Hepatic stellate cell (primary cell): ENCODE measurements at places on chromosomes 2 and 18.

GRCh38 chr2:188345020-188345419, 53.3 kb downstream of the GULP1 start:
- DNase-seq, result no peak

DNA sequence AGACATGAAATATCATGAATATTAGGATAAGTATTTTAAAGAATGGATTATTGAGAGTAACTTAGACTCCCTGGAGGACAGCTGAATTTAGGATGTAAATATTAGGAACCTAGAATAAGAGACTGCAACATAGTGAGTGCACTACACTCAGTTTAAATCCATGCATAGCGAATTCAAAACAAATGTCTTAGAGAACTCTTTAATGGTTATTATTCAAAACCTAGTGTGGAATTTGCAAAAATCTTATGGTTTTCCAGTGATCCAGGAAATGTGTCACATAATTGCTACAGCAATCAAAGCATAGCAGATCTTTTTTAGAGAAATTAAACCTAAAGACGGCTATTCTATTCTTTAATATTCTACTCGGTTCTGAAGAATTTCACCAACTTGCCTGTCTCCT, 239.0 kb downstream of the TMX3 start:
- DNase-seq, result no peak

DNA sequence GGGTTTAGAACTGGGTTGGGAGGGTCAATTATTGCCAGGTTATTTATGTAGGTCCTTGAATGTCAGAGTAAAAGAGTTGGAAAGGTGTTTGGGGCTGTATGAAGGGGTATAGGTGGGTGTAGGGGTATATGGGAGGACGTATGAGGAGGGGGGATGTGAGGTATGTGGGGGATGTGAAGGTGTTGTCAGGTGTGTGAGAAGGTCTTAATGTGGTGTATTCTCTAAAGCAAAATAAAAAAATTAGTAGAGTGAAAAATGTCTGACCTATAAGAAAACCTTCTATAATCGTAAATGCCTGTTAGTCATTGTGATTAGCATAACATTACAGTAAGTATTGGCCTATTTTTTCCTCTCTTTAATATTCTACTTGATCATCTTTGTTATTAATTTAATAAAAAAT, 25.1 kb downstream of the ACVR2A start:
- DNase-seq, result no peak

- no peak for DNase-seq
Observed at GRCh38 chr2:176137906-176138305, 8.4 kb downstream of the HOXD8 start.

- no peak for DNase-seq
Observed at GRCh38 chr2:232375164-232375563, 3.4 kb upstream of the ALPP start.

GRCh38 chr18:41965634-41966255, 10.7 kb downstream of the PIK3C3 start:
- DNase-seq, result no peak

- no peak for DNase-seq
Observed at GRCh38 chr2:187478719-187479118, 30.7 kb upstream of the CALCRL start.

- no peak for DNase-seq
Observed at GRCh38 chr2:111519071-111519470, 364.9 kb downstream of the ANAPC1 start.

DNA sequence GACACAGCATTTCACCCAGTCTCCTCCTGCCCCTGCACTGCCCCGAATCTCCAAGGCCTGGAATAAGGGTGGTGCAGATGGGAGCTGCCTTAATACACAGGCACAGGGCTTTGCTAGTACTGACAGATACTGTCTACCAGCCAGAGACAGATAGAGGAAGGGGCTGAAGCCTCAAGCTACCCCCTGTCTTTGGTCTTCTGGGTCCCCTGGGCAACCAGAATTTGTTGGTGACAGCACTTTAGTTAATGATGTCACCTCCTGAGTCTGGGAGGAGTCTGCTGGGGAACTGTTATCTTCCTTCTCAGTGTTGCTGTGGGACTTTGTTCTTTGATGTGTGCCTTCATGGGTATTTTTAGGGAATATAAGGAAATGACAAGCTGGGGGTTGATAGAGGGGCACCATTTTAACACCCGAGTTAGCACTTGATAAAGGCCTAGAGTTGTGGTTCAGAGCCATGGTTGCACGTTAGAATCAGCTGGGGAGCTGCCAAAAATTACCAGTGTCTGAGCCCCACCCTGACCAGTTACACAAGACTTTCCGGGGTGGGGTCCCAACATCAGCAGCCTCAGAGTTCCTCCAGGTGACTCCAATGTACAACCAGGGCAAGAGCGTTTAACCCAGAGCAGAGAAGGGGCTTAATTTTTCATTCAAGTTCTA, 136.8 kb downstream of the SMAD7 start:
- no peak for DNase-seq

- no peak for DNase-seq
Observed at GRCh38 chr2:42566025-42566424, 2.4 kb upstream of the MTA3 start.

DNA sequence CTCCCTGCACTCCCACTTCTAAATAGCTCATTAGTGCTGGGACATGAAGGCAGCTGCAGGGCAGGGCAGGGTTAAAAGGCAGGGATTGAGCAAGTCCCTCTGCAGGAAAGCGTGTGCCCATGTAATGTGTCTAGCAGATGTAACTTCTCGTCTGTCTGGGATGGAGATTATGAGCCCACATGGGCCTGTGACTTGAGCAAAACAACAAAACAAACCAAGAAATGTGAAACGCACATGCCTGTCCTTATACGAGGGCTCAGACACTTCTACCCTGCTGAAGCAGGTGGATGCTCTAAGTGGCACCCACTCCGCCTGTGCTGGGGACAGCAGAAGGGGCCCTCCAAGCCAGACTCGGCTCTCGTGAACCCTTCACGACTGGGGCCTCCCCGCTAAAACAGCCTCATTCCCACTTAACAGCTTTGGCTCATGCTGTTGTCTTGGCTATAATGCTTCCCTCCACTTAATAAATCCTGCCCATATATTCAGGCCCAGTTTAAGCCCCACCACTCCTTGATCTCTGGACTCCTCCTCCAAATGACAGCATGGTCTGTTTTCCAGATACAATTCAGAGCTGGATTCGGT, 40.9 kb downstream of the TMEM247 start:
- no peak for DNase-seq

GRCh38 chr2:233307565-233307964, at the start of gene SAG:
Gene SAG, plus strand, starts transcription at chr2:233307816. Its CDS starts 1,374 bp downstream, at chr2:233309190.
- DNase-seq, result no peak
